ENCODE measurements at places on chromosomes 6 and 20. TPM values are rescaled to one million over a fixed set of nuclear protein-coding genes. Genes with fewer than 3 reads are reported as not detected.

DNA sequence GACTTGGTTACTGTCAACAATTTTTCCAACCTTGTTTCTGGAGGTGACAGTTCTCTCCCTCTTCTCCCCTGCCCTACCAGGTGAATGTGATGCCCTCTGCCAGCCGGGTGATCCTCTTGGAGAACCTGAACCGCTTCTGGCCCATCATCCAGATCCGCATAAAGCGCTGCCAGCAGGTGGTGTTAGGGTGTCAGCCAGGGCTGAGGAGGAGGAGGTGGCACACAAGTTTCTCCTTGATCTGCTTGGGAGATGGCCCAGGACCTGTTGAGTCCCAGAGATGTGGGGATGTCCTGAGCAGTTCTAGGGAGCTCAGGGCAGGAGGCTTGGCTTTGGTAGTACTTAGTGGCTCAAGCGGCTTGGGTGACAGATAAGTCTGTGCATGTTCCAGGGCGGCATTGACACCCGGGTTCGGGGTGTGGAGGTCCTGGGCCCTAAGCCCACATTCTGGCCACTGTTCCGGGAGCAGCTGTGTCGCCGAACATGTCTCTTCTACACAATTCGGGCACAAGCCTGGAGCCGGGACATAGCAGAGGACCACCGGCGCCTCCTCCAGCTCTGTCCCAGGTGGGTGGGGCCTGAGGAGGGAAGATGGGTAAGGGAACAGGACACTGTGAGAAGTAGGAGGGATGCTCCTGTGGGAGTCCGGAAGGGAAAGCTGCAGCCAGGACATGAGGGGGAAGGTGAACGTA is 21.2 kb downstream of the CUL9 start:
- peak; percentile 72 for DNase-seq

DNA sequence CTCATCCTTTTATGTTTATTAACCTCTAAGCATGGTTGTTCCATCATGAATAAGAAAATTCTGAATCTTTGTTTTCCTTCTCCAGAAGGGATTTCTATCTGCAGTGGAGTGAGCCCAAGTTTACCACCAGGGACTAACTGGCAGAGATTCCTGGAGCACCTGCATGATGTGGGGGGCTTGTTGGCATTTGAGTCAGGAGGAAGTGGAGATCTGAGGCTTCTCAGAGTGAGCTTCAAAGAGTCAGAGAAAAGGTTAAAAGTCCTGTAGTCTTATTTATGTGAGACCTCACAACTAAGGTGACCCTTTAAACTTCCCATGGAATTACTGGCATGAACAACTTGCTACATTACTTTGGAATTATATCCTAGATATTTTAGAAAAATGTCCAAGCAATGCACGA is 138.1 kb upstream of the SLC24A3 start:
- no peak for DNase-seq

DNA sequence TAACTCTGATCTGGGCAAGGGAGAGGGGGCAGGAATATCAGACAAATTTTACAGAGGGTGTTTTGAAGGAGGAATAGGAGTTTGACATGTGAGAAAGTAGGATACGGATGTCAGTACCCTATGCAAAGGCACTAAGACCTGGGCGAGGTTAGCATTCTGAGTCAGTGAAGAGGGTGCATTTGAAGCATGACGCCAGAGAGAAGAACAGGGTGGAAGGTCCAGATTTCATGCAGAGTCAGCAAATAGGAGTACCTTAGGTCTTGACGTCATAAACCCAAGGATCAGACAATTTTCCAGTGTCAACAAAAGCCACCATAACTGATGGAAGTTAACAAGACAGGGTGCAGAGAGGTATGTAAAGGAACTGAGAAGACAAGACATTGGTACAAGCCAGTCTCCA is 839.2 kb downstream of the KIF16B start:
- DNase-seq: no peak

GRCh38 chr6:166237617-166238016 is 70.0 kb upstream of the TBXT start:
- no peak for DNase-seq

DNA sequence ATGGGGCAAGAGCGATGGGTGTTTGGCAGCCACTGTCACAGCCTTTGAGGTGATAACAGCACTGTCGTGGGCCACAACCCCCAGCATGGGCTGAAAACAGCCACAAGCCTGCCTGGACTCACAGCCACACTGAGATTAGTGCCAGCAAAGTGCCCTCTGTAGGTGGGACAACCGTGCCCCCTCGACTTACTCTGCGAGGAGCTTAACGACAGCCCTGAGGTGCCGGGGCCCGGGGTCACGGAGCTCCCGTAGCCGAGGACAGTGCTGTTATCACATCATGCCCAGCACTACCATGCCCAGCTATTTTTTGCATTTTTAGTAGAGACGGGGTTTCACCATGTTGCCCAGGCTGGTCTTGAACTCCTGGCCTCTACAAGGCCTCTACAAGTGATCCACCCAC is 36.6 kb downstream of the SUMO4 start:
- DNase-seq: peak; percentile 59

DNA sequence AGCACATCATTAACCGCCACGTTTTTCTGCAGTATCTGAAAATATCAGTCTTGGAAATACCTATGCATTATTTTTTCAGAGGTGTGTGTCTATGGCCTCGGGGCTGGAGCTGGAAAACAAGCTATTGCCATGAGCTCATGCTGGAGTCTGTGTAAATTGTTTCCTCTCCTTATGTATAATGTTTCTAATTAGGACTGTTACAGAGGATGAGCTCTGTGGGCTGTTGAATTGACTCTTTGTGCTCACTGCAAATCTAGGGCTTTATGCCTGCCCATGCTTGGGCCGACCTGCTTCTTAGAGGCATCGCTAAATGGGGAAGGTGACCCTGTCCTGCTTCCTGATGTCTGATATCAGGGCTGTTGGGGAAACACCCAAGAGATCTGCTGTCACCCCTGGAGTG is 80.8 kb upstream of the SLC22A16 start:
- no peak for DNase-seq

- DNase-seq: no peak
These were observed 28.6 kb downstream of the DIDO1 start for GRCh38 chr20:62897666-62898065.

DNA sequence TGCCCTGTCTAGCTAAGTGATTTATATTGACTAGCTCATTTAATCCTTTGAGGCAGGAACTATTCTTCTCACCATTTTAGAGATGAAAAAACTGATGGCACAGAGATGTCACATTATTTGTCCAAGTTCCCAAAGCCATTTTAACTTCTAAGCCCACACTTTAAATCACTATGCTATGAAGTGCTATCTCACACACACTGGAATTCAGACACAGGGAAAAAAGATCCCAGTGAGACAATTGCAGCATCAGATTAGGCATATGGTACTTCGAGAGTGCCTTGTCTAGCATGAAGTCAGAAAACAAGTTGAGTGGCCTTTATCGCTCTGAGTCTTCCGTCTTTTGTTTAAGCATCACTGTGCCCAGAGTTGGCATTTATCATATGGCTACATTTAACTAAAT is 54.1 kb upstream of the PDE7B start:
- DNase-seq: no peak

GRCh38 chr6:162267641-162268040 is 459.9 kb downstream of the PRKN start:
- DNase-seq: no peak

- no peak for DNase-seq
These were observed 472.3 kb downstream of the MMUT start for GRCh38 chr6:48990739-48991138.

GRCh38 chr6:139650941-139651340 is 276.5 kb upstream of the CITED2 start:
- no peak for DNase-seq

DNA sequence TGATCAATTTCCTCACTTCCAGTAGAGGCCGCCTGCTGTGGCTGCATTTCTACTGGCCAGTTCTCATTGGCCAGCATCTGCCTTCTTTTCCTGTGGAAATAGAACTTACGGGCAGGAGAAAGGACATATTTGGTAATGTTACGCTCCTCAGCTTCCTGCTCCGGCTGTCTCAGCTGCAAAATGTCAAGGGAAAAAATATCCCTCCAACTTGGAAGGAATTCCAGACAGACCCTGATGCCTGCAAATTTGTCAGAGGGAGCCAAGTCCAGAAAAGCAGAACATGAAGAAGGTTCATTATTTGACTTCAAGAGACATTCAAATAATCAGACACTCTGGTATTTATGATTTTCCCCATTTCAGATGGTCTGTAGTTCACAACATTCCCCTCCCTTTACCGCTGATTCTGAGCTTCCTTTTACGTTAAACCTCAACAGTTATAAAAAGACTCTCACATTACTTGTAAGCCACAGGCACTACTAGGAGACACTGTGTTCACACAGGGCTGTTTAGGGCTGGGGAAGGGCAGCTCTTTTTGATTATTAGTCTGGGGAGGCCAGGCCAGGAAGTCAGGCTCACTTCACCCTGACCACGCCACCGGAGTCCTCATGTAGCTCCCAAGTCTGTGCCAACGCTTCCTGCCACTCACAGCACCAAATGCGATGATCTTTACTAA is 179.6 kb upstream of the CCN2 start:
- peak; percentile 67 for DNase-seq

- no peak for DNase-seq
These were observed 3.2 kb upstream of the LGSN start for GRCh38 chr6:63322981-63323380.

DNA sequence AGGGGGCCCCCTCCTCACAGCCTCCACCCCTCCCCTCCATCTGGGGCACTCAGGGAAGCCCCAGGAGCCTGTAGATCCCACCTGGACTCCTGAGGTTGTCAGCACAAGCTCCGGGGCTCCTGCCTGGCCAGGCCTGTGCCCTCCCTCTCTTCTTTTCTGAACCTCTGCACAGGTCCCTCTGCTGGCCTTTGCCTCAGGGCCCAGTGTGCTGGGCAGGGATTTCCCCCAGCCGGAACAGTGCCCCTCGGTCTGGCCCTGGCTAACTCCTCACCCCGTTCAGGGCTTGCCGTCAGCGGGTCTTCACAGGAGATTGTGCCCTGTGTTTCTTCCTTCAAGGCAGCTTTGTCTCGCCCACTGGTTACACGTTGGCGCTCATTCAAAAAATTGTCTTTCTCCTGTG is 64.9 kb downstream of the SYNDIG1 start:
- no peak for DNase-seq

DNA sequence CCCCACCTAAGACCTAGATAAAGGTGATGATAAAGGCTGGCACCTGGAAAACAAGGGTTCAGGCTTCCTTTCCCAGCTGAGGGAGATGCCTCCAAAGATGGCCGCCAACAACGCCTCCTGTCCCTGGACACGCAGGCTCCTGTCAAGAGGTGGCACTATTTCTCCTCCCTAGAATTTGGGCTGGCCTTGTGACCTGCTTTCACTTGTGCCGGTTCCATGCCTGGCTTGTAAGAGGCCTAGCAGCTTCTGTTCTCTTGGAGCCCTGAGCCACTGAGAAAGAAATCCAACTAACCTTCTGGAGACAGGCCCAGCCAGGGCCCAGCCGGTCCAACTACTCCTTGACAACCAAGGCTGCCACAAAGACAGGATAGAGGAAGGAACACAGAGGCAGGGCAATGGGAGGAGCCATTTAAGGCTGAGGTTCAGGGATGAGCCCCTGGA is 60.2 kb upstream of the RALY start:
- DNase-seq: peak; percentile 75

GRCh38 chr6:41768545-41769308 is 11.0 kb downstream of the FRS3 start:
- DNase-seq: no peak

- DNase-seq: no peak
These were observed 17.1 kb downstream of the CHD6 start for GRCh38 chr20:41600926-41601631.

DNA sequence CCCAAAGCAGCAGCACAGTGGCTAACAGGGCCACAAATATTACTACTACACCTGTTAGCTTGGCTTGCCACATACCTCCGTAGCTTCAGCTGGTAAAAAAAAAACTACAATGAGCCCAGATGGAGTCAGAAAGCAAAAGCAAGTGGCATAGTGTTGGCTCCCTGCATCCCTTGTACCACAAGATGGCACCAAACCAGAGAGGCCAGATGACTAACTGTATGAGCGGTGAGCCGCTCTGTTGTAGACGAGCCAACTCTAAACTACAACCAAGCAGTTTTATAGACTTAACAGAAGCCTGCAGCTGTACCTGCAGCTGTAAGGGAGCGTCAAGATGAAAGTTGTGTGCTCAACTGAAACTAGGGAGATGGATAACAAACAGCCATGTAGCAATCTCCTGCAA is 84.5 kb upstream of the MCHR2 start:
- no peak for DNase-seq

DNA sequence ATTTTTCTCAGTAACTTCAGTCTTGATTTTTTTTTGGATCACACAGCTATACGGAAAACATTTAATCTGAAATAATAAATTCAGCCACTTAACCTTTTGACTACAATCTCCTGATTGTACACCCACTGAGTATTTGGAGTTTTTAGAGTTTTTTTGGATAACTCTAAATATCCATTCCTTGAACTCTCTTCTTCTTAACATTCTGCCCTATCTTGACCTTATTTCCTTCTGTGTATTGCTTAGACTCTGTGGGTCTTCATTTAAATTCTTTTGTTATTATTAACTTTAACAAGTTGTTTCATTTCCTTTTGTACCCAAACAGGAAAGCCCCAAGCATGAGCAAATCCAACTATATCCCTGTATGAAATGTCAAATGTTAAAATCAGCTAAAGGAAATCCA is 170.2 kb upstream of the PTCHD4 start:
- DNase-seq: no peak

DNA sequence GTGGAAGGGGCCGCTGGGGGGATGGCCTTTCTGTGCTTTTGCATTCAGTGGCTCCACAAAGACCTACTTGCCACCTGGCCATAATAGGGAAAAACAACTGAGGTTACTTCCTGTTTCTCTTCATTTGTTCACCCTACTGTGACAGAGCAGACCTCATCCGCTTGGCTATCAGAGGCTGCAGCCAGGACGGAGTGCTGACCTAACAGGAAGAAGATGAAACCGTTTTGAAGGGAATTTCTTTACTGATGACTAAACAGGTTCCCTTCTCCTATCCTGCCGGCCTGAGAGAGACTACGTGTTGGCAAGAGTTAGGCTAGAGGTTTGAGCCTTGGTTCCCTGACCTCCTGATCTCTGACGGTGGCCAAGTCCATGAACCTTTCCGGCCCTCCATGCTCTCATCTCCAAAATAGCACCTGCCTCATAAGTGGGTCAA is 21.3 kb downstream of the PRR18 start:
- no peak for DNase-seq

GRCh38 chr6:39188098-39188450 is 41.2 kb downstream of the KCNK5 start:
- no peak for DNase-seq

GRCh38 chr20:59583428-59584277 is 20.7 kb upstream of the PHACTR3 start:
- DNase-seq: peak; percentile 57

PSORS1C2 gene
- 5.9 TPM for total RNA-seq

MOG gene
- not detected for total RNA-seq

COX7A2 gene
- 249 TPM for total RNA-seq

KHDRBS2 gene
- not detected for total RNA-seq
